Endodermal cell (in vitro differentiated cells): ENCODE measurements at places on chromosomes 12 and 14.

- H3K27me3 ChIP-seq = no peaks in the 10 kb centered on the region
- H3K4me3 ChIP-seq = no peak overlapping the region
- no peak overlapping the region for H3K27ac ChIP-seq
- peaks cover 40% of the 10 kb centered on the region for H3K36me3 ChIP-seq
- no peaks in the 10 kb centered on the region for H3K4me1 ChIP-seq
These were observed 3.7 kb downstream of the TDG start for GRCh38 chr12:103969391-103969790.

DNA sequence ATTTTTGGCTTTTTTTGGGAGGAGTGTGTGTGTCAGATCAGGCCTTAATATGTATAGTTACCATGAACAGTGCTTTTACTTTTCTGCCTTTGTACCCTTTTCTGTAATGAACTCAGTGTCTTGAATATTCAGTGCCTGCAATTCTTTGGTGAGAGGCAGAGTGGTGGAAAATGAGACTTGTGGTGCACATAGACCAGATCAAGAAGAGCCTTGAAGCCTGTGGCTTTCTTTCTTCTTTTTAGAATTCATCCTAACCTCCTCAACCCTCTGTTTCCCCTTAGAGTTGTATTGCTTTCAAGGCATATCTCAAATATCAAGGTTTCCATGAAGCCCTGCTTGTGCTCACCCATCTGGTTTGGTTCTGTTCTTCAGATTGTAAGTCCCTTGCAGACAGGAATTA is 2.6 kb downstream of the YLPM1 start:
- no peak overlapping the region for H3K27ac ChIP-seq
- H3K27me3 ChIP-seq = no peaks in the 10 kb centered on the region
- H3K4me3 ChIP-seq = peak overlapping the region; percentile 93
- DNase-seq = no peak

- peaks cover 85% of the 10 kb centered on the region for H3K27me3 ChIP-seq
- DNase-seq = peak; percentile 74
- H3K36me3 ChIP-seq = no peaks in the 10 kb centered on the region
- peak overlapping the region; percentile 59 for H3K27ac ChIP-seq
- H3K4me3 ChIP-seq = peak overlapping the region; percentile 85
- H3K4me1 ChIP-seq = peaks cover 5% of the 10 kb centered on the region
These were observed 1.0 kb upstream of the LMO3 start for GRCh38 chr12:16606991-16607390.

GRCh38 chr12:55715169-55715764 is 579 bp upstream of the BLOC1S1 start:
- no peak for DNase-seq
- H3K4me3 ChIP-seq = peak overlapping the region; percentile 88
- peaks cover 5% of the 10 kb centered on the region for H3K4me1 ChIP-seq

- H3K27me3 ChIP-seq = peaks cover 32% of the 10 kb centered on the region
- H3K4me3 ChIP-seq = peak overlapping the region; percentile 58
- no peaks in the 10 kb centered on the region for H3K4me1 ChIP-seq
- H3K27ac ChIP-seq = no peak overlapping the region
- H3K36me3 ChIP-seq = no peaks in the 10 kb centered on the region
These were observed 44.7 kb downstream of the NOC4L start for GRCh38 chr12:132188916-132189325.

DNA sequence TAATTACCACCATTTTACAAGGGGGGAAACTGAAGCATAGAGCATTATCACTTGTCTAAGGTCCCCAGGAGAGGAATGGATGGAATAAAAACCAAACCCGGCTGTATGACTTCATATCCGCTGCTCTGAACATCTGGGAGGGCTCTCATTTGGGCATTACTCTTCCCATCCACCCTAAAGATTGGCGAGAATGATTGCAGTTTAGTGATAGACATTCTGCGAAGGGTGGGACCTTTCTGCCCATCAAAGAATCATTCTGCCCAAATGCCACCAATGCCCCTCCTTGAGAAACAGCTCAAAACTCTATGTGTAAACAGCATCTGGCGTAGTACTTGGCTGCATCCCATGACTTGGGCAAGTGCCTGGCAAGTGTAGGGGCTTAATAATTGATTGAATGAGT is 11.6 kb downstream of the CHST11 start:
- no peak overlapping the region for H3K27ac ChIP-seq
- H3K4me1 ChIP-seq = peaks cover 2% of the 10 kb centered on the region
- peak; percentile 26 for DNase-seq
- H3K27me3 ChIP-seq = no peaks in the 10 kb centered on the region
- no peaks in the 10 kb centered on the region for H3K36me3 ChIP-seq

GRCh38 chr12:50678650-50679365 is 85.1 kb upstream of the ATF1 start:
- H3K4me3 ChIP-seq = no peak overlapping the region
- H3K4me1 ChIP-seq = no peaks in the 10 kb centered on the region
- H3K36me3 ChIP-seq = peaks cover 58% of the 10 kb centered on the region
- no peaks in the 10 kb centered on the region for H3K27me3 ChIP-seq
- no peak for DNase-seq

DNA sequence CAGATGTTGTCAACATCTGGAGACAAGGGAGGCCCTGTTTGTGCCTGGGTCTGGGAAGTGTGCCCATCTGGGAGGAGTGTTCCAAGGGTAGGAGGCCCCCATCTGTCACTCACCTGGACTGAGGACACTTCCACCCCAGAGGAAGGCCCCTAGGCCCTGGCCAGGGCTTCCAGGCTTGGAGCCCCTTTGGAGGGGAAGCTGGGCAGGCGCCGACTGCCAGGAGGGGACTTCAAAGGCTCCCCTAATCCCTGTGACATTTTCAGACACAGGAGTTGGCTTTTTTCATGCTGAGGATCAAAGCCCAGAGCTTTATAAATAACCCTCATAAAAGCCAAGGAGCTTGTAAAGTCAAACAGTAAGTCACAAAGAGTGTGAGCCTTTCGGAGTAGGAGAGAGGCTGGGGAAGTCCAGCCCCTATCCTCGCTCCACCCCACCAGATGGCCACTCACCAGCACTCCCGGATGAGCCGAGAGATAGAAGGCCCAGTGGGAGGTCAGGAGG is 17.6 kb upstream of the FAM222A start:
- no peak overlapping the region for H3K4me3 ChIP-seq
- H3K27me3 ChIP-seq = no peaks in the 10 kb centered on the region
- DNase-seq = peak; percentile 69
- H3K4me1 ChIP-seq = peaks cover 12% of the 10 kb centered on the region

DNA sequence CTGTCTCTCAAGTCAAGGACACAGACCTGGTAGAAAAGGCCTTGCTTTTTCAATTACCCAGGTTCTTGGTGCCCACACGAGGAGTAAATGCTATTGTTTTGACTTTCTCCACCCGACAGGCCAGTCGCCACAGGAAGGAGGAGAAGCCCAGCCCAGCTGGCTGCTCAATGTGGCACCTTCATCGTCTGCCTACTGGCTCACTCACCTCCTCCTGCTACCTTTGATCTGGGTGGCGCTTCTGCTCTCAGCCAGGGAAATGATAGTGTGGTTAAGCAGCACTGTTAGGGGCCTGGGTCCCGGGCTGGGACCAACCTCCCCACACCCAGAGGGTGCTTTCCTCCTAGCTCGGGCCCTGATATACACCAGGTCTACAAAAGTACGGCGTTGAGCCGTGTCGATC is 75.0 kb upstream of the FZD10 start:
- no peaks in the 10 kb centered on the region for H3K36me3 ChIP-seq
- DNase-seq = no peak
- H3K4me1 ChIP-seq = peaks cover 4% of the 10 kb centered on the region
- peaks cover 54% of the 10 kb centered on the region for H3K27me3 ChIP-seq
- no peak overlapping the region for H3K4me3 ChIP-seq

GRCh38 chr12:103501447-103501846 is 5.7 kb upstream of the C12orf42 start:
- DNase-seq = no peak
- H3K4me1 ChIP-seq = no peaks in the 10 kb centered on the region
- H3K36me3 ChIP-seq = no peaks in the 10 kb centered on the region
